WTC11 (cell line): ENCODE measurements at places on chromosomes 5 and 9. TPM values are rescaled to one million over a fixed set of nuclear protein-coding genes. Genes with fewer than 3 reads are reported as not detected.

DNA sequence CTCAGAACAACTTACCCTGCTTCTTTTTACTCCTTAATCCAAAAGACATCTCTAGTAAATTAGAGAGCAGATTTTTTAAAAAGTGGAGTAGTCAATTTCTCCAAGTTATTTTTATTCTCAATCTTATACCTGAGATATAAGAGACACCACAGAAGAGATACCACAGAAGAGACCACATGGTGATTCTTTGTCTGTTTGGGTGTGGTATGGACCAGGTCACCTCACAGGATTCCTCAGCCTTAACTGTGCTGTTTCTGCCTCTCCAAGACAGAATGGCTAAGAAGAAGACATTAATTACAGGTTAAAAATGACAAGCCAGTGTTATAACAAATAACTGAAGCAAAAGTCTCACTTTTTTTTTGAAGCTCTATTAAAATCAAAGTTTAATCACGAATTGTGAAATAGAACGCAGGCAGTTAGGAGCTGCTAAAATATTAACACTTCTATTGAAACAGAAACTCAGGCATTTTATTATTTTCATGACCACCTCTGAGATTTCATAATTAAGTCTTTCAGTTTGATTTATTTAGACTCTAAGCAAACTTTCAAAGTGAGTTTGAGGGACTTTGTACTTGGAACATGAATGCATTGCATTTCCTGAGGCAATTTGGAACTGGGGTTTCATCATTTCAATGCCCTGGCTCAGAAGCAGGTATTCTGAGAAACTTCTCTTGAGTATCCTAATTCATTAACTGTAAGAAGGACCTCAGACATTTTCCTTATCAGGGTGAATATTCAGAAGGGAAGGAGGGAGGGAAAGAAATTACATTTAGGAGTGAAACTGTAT is 280.7 kb downstream of the KCTD16 start:
- DNase-seq, result no peak

DNA sequence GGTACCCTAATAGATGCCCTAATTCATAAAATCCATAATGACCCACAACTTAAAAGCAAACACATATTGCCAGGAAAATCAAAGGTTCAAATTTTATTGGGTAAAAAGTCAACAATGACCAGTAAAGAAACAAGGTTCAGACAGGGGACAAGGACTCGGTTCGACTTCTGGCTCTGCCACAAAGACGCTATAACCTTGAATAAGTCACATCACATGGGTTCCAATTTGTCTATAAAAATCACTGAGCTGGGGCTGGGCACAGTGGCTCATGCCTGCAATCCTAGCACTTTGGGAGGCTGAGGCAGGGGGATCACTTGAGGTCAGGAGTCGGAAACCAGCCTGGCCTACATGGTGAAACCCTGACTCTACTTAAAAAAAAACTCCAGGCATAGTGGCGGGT is 80.5 kb downstream of the SERINC5 start:
- DNase-seq, result no peak

DNA sequence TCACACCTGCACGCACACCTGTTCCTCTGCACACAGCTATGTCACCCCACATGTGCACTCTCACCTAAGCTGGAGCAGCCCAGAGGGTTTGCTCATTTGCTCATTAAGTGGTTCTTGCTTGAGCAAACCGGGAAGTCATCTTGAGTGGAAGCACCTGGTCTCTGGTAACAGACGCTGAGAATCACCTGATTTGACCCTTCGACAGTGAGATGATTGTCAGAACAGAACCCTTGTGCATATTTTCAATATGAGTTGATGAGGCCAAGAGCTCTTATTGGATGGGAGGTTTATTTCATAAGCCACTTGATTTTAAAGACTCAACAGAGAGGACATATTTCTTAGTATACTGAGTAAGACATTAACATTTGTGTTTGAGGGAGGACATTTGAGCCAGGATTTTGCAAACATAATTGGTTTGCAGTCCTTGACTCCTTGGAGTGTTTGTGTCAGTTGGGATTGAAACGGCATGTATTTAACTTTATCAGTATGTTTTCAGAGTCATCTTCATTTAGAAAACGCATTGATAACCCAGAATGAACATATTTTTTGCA is 22.1 kb upstream of the LPCAT1 start:
- DNase-seq, result no peak

DNA sequence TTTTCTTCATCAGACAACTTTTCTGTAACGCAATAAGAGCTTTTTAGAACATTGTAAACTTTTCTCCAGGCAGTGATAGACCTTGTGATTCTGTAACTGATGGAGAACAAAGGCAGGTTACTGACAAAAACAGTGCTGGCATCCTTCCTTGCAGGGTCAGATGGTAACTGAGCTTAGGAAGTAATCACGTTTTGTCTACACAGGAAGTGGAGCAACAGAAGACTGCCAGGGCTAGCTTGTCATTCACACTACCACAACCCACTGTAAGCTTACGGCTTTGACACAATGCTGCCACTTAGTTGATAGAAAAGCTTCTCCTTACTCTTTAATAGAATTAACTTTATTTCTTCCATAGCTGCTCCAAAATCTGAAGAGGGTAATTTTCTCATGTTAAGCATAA is 46.8 kb downstream of the FBN2 start:
- no peak for DNase-seq

CCDC152 gene
- total RNA-seq, result 15.1 to 19.0 TPM (median 18.8 TPM) in 3 replicates

SETD9 gene
- total RNA-seq, result 6.7 to 9.5 TPM (median 8.1 TPM) in 3 replicates

FAM221B gene
- total RNA-seq, result 0.11 TPM in 1 of 3 replicates, not detected in the others

SCGB3A2 gene
- 57.3 to 79.1 TPM (median 66.0 TPM) in 3 replicates for total RNA-seq

PCDHB15 gene
- total RNA-seq, result 7.7 to 8.7 TPM (median 8.4 TPM) in 3 replicates
